ENCODE measurements at places on chromosomes 6 and 20.

GRCh38 chr6:74609871-74610270, 596.0 kb downstream of the COL12A1 start:
- DNase-seq: peak; percentile 75

DNA sequence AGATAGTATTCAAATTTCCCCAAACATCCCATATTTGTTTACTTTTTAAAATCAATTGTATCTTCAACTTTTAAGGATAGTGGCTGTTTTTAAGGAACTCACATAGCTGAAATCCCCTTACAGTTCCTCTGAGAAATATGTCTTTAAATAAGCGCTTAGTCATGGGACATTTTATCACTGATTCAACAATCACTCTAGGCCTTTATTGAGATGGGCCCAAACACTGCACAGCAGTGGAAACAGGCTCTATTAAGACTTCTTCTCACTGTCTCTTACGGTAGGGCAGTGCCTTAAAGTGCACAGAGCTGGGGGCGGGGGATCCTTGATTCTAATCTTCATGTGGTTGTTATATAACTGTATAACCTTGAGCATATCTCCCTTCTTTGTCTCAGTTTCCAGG, 59.8 kb upstream of the RREB1 start:
- DNase-seq: peak; percentile 35

DNA sequence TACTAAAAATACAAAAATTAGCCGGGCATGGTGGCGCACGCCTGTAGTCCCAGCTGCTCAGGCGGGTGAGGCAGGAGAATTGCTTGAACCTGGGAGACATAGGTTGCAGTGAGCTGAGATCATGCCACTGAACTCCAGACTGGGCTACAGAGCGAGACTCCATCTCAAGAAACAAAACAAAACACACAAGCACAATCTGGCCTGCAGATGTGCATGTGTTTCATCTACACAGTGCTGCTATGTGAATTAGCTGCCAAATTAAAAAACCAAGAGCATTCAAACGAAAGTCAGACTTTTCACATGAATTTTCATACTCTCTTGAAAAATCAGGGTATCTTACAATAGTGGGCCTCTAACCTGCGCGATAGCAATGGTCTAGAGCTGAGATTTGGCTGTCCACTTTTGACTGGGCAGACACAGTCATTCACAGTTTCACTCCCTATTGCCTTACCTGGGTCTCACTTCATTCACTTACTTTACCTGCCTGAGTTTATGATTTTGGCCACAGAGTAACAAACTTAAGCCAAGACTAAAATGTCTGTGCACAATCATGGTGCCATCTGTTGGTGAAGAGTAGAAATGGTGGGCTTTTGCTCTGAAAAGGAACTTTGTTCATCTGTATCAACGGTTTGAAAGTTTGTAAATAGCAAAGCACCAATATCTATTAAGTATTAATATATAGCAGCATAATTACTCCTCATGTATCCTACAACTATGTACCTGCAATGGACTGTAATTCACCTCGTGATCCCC, 138.5 kb upstream of the UST start:
- no peak for DNase-seq

- no peak for DNase-seq
Measured at GRCh38 chr6:19070520-19070919, 683.4 kb downstream of the RNF144B start.

- DNase-seq: no peak
Measured at GRCh38 chr20:10432079-10432478, 1.9 kb downstream of the MKKS start.

DNA sequence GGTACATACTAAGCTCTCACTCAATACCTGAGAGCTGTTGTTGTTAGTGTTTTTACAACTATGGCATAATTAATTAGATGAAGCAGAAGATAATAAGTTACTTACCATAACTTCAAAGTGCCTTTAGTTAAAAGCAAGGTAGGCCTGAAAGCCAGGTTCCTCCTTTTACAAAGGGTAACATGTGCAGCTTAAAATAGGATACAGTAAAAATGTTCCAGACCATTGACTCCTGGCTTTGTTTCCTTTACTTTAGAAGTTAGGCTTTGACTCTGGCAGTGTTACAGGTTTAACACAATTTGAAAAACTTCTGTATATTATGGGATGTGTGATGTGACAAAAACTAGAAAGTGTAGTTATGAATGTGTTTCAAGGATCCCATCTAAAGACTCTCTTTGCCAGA, 522.5 kb downstream of the EPM2A start:
- no peak for DNase-seq

- no peak for DNase-seq
Measured at GRCh38 chr6:49257549-49257948, 205.5 kb downstream of the MMUT start.
